GM12865 (cell line): ENCODE measurements at places on chromosomes 5 and 9.

DNA sequence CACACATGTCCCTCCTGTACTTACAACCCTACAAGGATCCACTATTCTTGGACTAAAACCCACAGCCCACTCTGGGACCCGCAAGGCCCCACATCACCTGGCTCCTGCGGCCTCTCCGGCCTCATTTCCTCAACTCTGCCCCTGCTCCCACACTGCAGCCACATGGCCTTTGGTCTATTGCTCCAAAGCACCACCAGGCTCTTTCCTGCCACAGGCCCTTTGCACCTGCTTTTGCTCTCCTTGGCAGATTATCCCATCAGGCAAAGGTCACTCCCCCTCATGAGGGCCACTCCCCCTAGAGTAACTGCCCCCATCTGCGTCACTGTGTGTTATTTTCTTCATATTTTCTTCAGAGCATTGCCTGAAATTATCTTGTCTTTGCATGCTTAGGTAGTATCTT lies 26.1 kb upstream of the CPLX2 start:
- DNase-seq = no peak

DNA sequence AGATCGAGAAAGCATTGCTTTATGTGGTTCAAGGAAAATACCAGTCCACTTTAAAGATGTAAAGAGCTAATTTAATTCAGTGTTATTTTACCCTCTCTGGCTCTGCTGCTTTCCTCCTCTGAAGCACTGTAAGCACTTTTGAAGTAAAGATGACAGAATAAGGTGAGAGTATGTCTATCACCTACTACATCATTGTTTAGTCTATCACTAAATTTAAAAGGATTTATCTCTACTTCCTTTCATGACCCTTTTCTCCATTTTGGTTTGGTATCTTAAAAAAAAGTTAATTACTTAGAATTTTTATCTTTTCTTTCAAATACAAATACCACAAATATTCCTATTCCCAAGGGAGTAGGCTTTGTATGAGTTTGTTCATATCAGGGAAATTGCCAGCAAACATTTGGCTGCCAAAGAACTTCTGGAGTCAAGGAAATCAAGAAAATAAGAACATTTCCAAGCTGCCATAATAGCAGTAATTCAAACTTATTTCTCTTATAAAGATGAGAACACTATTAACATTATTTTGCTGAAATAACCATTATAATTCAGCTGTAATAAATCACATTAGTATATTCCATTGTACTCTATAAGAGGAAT lies 77.8 kb downstream of the SLC38A9 start:
- DNase-seq = no peak

- DNase-seq = no peak
These were observed 28.0 kb upstream of the CCNG1 start for GRCh38 chr5:163409384-163409783.

DNA sequence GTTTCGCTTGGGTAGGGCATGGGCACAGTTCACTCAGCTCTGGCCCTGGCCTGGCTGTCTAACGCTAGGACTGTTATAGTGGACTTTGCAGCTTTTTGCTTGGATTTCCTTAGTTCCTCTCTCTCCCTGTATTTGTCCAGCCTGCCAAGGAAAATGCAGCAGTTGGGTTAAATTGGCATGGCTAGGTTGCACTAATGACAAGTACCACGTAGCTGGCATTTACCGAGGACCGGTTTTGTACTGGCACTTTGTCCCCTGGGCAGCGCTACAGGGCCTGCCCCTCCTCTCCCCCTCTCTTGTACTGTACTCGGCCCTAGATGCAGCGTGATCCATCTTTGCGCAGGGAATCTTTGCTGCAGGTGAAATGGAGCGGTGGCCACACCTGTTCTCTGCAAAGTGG lies 2.4 kb downstream of the WDR5 start:
- no peak for DNase-seq

- DNase-seq = no peak
These were observed 112.8 kb upstream of the SHB start for GRCh38 chr9:38181866-38182265.

DNA sequence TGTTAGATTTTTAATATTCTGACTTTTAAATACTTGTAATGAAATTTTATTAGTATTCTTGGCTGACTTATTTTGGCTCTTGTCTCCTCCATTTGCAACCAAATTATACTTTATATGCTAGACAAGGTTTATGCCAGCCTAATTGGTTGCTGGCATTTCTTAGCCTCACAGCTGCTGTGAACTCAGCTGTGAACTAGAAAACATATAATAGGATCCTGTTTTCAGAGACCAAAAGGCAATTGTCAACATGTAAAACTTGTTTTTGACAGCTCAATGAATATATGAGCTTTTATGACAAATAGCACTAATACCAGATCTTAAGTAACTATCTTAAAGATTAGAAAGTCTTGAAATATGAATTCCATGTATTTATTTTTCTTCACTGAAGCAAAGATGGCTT lies 25.9 kb downstream of the KIF2A start:
- DNase-seq = no peak

- DNase-seq = no peak
These were observed 148.6 kb upstream of the PLPPR1 start for GRCh38 chr9:100879884-100880283.

- no peak for DNase-seq
These were observed 35.9 kb upstream of the STRBP start for GRCh38 chr9:123304340-123304691.

GRCh38 chr5:164204338-164204946 lies 699.0 kb downstream of the MAT2B start:
- no peak for DNase-seq

GRCh38 chr9:18194316-18194715 lies 279.6 kb upstream of the ADAMTSL1 start:
- no peak for DNase-seq

DNA sequence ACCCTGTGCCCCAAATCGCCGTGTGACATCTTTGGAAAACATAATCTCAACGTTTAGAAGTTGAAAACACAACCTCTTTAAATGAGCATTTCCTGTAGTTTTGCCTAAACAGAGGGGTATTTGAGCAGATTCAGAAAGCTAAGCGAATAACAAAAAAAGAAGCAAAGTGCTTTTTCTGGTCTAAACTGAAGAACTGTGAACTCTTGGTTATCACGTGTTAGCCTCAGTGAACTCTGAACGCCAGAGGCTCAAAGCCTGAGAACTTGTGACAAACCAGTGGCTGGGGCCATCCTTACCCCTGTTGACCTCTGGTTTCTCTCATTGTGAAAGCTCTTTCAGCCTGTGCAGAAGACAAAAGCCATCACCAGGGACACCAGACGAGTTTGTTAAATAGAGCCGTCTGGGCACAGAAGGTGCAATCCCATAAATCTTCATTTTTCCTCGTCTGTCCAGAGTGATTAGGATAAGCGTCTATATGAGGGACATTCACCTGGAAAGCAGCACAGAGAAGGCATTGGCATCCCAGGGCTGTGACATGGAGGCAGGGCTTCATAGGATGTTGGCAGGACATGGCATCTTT lies 61.4 kb upstream of the ICE1 start:
- no peak for DNase-seq

DNA sequence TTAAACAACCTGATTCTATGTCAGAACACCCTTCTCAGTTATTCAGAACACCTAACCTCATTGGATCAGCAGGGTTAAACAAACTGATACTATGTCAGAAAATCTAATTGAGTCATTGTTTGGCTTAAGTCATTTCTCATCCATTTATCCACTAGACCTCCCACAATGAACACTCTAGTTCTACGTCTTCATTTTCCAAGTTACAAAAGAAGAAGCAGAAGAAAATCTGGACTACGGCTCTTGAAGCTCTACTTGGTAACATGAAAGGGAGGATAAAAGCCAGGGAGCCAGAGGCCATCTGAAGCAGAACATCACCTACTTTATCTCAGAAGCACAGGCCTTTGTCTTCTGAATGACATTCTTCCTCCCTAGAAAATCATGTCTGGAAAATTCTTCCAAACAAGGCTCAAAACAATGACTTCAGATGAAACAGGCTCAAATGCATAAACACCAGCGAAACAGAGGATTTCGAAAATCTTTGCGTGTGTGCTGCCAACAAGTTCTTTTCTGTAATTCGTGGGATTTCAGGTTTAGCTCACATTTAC lies 35.4 kb upstream of the TGFBI start:
- no peak for DNase-seq

DNA sequence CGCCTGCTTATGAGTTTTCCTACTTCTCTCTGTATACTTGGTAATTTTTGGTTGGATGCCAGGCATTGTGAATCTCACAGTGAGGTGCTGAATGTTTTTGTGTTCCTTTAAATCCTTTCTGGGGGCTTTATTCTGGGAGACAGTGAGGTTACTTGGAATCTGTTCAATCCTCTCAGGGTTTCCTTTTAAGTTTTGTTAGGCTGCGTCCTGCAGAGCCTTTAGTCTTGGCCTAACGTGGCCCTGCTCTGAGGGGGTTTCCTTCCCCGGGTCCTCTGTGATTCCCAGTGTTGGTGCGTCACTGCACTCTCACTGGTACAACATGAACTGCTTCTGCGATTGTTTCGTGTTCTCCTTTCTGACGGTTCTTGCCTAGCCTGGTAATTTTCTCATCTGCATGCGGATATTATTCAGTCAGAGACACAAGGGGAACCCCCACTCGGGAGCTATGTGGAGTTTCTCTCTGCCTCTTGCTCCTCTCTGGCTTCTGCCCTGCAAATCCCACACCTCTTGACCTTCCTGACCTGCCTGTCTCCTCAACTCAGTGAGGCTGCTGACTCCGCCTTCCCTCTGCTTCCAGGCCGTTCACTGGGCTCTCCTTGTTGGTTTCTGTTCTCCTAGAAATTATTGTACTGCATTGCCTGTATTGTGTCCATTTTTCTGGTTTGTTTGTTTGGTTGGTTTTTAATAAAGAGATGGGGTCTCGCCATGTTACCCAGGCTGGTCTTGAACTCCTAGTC lies 128.1 kb downstream of the DAB2IP start:
- peak; percentile 18 for DNase-seq

- DNase-seq = no peak
These were observed 57.9 kb downstream of the TEX10 start for GRCh38 chr9:100294806-100295205.

- DNase-seq = no peak
These were observed 37.6 kb downstream of the ALG2 start for GRCh38 chr9:99184110-99184474.

GRCh38 chr9:129175515-129175824 lies 2.6 kb downstream of the IER5L start:
- DNase-seq = no peak

DNA sequence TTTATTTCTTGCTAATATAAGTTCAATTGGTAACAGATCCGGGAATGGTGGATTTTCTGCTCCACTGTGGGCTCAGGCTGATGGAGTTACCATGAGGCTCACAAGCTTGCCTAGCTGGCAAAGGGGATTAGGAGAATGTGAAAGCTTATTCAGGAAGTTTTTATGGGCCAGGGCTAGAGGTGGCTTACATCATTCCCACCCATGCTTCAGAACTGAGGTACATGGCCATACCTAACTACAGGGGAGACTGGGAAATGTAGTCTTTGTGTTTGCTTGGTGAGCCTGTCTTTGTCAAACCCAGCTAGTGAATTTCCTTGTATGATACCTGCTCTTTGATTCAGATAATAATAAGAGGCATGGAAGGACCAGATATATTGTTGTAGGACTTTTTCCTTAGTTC lies 105.9 kb upstream of the DHFR start:
- no peak for DNase-seq

GRCh38 chr9:84121991-84122523 lies 141.5 kb downstream of the RMI1 start:
- peak; percentile 47 for DNase-seq

- DNase-seq = no peak
These were observed 4.0 kb downstream of the NAIF1 start for GRCh38 chr9:128062846-128063831.

- DNase-seq = no peak
These were observed 136.7 kb upstream of the HAPLN1 start for GRCh38 chr5:83857341-83857740.

DNA sequence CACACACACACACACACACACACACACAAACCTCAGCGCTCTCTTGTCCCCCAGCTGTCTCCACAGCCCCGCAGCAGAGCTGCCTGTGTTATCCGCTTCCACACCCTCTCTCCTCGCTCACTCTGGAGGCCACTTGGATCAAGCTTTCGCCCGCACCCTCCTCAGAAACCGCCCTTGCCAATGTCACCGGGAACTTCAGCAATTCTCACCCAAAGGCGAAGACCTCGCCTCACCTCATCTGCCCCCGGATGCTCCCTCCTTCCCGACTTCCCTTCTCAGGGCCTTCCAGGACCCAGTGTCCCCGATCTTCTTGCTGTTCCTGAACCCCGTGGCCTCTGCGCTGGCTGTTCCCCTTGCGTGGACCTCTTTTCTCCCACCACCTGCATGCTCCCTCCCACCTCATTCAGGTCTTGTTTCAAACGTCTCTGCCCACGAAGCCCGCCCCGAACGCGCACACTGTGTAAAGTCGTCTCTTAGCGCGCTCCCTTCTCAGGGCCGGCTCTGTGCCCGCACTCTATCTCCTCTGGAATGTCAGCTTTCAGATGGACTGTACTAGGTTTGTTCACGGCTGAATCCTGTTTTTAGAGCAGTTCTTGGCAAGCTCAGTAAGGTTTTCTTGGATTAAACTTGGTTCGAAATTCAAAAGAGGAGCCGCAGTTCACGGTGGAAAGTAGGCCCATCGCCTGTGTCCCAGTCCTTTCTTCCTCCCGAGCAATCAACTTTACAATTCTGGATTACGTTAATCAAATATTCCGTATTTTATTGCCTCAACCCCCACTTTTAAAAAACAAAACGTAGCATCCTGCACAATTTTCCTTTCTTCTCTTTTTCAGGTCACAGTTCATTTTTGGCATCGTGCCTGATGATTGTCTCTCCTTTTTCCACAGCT lies 1.0 kb upstream of the TRIM7 start:
- DNase-seq = no peak

DNA sequence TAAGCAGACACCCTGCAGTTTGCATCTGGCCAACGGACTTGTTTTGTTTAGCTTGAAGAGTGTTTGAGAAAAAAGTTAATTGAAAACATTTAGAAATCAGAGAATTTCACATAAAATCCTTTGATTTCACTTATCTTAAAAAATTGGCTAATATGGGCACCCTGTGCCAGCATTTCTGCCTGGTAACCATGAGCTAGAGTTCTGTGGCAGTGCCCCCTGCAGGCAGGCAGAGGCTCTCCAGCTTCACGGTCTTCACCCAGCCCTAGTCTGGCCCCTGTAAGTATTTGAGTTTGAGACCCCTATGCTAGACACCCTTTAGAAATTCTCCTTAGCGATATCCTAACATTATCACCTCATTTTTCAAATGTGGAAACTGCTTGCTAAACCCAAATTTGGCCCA lies 18.8 kb upstream of the FANCC start:
- peak; percentile 37 for DNase-seq

DNA sequence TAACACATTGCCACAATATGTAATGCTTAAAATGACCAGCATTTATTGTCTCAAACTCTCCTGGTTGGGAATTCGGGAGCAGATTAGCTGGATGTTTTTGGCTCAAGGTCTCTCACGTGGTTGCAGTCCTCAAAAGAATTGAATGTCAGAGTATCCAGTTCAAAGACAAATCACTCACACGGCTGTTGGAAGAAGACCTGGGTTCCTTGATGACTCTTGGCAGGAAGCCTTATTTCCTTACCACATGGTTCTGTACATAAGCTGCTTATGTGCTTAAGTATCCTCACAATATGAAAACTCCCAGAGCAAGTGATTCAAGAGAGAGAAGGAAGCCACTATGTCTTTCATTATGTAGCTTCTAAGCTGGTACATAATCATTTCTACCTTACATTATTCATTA lies 230.3 kb upstream of the PTPRD start:
- no peak for DNase-seq
